MG63 (cell line): ENCODE measurements at places on chromosomes 6 and 20. TPM values are rescaled to one million over a fixed set of nuclear protein-coding genes. Genes with fewer than 3 reads are reported as not detected.

DNA sequence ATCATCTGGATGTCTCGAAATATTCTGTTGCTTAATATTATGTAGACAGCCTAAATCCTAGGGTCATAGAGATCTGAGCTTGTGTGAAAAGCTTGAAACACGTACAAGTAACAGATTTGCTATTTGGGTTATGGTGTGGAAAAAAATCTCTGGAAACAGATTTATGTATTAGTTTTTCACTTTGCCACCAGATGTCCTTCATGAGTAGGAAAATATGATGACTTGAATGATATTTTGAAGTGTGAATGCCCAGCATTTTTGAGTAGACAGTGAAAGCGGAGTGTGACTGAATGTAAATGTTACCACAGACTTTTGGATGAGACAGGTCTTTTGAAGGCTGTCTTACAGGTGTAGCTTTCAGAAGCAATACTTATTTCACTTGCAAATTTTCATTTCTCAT, 4.2 kb upstream of the BMP6 start:
- DNase-seq: no peak

DNA sequence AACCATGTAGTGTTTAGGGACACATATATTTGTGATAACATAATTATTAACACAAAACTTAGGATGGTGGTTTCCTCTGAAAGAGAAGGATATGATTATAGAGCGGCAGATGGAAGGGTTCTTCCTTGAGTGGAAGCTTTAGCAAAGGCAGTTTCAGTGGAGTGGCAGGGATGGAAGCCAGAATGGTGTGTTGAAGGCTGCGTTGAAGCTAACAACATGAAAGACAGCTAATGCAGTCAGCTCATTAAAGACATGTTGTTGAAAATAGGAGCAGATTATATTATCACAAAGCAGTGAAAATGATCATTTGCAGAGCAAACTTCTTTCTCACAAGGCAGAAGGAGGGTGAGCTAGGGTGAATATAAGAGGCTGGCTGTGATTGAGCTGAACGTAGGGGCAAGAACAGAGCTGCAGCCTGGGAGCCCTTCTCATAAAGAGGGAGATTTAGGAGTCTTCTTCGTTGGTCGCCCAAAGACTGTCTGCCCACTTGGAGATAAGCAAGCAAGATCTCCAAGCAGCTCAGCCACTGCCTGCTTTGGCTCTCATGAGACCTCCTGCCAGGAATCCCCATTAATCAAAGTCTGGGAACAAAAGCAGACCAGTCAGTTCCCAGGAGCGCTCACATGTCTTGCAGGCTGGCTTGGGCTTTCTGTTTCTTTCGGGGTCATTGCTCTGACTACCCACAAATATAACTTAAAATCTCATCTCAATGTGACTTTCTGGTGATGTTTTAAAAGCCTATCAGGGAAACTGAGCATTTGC, 2.6 kb upstream of the ANKRD6 start:
- no peak for DNase-seq

The ALDH8A1 gene
- total RNA-seq: 0.10 TPM in 1 of 2 replicates, not detected in the other

DNA sequence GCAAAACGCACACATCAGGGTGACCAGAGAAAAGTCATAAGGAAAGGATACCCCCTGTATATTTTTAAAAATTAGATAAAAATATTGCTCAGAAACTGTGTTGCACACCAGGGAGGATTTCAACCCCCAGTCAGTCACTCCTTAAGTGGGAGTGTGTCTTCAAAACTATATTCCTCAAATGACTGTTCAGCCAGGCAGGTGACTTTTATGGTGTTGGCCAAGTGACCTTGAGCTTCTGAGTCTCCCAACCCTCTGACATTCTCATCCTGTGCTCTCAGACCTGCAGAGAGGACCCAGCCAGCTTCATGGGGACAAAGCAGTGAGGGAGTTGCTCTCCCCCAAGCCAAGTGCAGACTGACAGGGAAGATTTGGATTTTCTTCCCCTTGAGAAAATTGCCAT, 311.9 kb upstream of the JARID2 start:
- no peak for DNase-seq

DNA sequence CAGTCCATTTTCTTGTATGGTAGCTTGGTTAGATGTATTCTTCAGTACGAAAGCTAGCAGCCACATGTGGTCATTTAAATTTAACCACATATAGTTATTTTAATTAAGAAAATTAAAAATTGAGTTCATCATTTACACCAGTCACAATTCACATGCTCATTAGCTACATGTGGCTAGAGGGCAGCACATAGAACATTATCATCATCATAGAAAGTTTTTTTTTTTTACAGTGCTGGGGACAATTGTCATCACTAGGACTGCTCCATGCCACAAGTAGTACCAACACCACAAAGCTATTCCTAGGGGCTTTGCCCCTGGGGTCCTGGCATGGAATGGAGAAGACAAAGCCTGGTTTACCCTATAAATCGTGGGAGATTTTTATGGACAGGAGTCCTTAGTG, 30.5 kb downstream of the PLCB4 start:
- no peak for DNase-seq

DNA sequence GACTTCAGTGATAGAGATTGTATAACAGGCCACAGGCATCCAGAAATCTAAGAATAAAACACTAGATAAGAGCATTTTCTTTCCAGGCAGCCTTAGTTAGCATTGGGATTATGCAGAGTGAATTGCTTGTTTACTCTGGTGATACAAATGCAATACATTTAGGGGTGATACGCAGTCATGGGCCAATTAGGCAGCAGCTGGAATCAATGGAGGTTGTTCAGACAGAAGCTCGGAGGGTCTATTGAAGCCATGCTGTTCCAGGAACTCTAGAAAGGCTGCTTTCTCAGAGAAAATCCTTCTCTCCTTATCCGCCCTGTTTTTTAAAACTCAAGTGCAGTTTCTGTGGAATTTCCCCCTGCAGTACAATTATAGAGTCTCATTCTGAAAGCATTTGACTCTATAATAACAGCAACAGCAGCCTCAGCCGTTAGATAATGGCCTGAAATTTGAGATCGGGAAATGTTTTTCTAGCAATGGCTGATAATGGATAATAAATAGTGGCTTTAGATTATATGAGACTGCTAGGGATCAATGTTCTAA, 364.3 kb upstream of the HS3ST5 start:
- no peak for DNase-seq
